T-helper 2 cell (primary cell): ENCODE measurements at places on chromosomes 7 and 10.

GRCh38 chr10:72124989-72125388 is 36.6 kb upstream of the SPOCK2 start:
- DNase-seq: no peak

DNA sequence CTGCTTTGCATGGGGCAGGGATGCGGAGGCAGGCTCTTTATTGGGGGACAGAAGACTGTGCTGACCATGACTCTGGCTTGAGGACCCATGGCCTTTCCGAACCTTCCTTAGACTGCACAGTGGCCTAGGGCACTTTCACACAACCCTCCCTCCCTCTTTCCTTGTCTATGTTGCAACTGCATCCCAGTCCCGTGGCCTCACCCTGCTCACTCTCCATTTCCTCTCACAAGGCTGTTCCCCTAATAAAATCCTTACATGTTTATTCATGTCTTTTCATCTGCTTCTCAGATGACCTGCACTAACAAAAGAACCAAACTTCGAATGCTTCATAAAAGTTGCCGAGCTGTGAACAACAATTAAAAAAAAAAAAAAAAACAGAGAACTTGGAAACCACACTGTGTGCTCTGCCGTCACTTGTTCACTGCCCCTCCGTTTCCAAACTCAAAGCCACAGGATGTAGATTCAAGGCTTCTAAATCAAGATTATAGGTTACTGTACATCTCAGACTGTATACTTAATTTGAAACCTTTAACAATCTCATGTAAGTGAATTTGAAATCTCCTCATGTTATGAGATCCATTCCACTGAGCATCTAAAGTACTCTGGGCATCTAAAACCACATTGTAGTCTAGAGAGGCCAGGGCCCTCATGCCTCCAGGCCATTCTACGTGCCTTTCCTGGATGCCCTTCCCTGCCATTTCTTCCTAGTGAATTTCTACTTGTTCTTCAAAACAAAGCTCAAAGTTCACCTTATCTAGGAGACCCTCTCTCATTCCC is 265.9 kb downstream of the SNX13 start:
- no peak for DNase-seq

DNA sequence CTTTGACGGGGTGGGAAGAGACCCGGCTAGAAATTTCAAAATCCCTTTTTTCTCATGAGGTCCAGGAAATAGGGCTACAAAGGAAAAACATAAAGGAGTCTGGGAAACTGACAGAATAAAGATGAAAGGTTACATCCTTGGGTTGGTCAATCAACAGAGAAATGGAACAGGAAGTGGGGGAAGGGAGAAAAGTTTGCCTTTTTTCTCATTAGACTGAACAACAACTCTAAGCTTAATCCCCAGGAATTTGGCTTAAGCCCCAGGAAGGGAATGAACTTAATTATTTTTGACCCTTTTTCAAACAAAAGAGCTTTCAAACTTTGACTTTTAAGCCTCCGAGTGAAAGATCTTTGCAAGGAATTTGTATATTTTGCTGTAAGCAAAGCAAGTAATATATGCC is 32.7 kb downstream of the LGI1 start:
- no peak for DNase-seq

GRCh38 chr10:14659626-14660196 is 115.0 kb downstream of the FAM107B start:
- DNase-seq: peak; percentile 26

GRCh38 chr10:48533951-48534720 is 70.7 kb downstream of the ARHGAP22 start:
- no peak for DNase-seq

DNA sequence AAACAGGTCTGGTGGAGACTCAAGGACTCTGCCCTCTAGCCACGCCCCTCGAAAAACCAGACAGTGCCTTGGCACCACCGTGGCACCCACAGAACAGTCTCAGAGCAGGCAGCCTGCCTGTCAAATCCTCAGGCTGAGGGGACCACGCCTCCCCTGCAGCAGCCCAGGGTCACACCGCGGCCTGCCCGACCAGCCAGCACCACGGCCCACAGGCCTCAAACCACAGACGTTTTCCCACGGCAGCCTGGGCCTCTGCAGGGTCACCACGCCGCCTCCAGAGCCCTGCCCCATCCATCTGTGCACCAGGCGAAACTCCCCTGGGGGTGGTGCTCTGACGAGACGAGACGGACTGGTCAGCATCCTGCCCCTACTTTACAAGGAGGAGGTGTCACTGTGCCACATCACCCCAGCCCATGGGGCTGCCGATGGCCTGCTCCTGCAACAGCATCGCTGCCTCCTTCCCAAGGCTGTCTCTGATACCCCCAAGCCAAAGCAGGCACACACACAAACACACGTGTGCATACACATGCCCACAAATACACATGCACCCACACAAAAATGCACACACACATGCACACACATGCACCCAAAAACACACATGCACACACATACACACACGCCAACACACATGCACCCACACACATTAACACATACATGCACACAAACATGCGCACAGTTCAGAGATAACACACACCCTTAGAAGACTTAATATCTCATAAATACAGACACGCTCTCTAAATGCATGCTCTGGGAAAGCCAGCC is 24.6 kb downstream of the PAPOLB start:
- DNase-seq: no peak

GRCh38 chr7:27686315-27686714 is 23.6 kb upstream of the HIBADH start:
- no peak for DNase-seq

DNA sequence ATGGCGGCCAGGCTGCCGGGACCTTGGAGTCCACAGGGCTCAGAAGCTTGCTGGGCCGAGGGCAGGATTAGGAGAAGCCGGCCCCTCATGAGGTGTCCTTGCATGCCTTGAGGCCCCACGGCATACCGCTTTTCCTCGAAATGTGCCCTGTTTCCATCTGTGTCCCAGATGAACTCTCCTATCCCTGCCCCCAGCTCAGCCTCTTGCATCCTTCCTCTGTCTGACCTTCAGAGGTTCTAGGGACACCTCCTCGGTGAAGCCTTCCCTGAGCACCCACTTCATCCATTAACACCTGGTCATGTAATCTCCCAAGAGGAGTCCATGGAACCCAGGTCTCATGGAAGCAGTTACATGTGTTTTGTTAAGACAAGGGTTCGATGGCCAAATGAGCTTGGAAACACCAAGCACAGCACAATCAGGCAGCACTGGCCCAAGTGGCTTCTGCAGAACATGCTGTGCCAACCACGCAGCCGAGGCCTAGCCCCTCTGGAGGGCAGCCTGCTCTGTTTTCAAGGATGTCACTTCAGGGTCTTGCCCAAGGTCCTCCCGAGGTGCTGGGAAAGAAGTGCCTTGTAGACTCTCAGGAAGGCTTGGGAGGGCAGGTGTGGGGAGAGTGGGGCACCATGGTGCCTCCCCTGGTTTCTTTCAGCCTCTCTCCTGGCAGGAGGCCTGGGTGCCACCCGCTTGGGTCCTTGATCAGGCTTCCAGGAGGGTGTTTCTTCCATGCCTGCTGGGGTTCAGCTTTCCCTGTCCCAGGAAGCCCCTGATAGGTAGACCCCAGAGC is 124.3 kb downstream of the NEURL1 start:
- no peak for DNase-seq
